ENCODE measurements at places on chromosomes 11 and 22.

GRCh38 chr11:102407901-102408300, 44.7 kb downstream of the TMEM123 start:
- DNase-seq = no peak

DNA sequence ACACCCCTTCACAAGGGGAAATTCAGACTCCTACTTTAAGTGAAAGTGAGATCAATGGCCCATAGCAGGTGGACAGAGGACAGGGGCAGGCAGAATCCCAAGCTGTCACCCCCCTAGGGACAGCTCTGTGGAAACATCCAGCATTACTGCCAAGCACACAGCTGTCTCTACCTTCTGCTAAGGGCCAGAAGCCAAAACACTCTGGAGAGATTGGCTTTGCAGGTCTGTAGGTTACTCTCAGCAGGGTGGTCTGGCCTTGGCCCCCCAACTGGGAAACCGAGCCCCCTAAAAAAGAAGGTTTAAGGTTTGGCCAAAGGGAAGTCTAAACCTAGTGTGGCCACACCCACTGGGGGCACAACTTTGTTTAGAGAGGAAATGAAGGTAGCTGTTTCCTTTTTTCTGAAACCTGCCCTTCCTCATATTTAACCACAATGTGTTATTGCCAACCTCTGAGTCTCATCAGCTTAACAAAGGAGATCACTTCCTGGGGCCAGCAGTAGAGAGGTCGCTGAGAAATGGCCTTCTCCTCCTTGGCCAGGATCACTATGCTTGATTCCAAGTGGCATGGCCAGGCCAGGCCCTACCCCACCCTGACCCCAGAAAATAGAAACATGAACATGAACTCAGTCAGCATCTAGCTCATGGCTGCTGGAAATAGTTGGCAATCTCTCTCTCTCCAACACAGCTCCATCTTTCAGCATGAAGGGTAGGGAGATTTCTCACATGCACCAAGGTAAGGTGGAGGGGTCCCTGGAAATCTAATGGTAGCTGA, 25.9 kb upstream of the SCARF2 start:
- DNase-seq = peak; percentile 61

- no peak for DNase-seq
These were observed 48.8 kb downstream of the SMCO4 start for GRCh38 chr11:93494357-93494756.

GRCh38 chr22:31192513-31192912, 19.6 kb upstream of the LIMK2 start:
- peak; percentile 12 for DNase-seq

DNA sequence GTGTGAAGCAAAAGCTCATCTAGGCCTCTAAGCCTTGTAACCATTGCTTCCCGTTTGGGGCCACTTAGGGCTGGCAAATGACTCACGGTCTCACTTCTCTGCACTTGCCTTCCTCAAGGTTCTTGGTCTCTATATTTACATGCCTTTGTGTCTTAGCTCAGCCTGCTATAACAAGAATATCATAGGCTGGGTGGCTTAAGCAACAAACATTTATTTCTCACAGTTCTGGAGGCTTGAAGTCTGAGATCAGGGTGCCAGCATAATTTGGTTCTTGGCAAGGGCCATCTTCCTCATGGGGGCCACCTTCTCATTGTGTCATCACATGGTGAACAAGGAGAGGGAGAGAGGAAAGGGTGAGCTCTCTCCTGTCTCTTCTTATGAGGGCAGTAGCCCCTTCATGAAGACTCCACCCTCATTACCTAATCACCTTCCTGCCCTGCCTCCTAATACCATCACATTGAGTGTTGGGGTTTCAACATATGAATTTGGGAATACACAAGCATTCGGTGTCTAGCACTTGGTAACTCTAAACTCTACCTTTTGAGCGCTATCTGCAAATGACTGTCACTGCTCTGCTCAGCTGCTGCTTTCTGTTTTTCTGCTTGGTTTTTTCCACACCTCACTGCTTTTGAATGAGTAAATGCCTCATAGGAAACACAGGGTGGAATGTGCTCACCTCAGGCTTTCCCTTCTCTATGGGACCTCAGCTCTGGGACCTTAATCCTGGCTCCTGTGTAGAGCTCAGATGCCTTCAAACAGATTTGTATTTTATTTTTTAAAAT, 16.2 kb upstream of the ME3 start:
- DNase-seq = no peak

DNA sequence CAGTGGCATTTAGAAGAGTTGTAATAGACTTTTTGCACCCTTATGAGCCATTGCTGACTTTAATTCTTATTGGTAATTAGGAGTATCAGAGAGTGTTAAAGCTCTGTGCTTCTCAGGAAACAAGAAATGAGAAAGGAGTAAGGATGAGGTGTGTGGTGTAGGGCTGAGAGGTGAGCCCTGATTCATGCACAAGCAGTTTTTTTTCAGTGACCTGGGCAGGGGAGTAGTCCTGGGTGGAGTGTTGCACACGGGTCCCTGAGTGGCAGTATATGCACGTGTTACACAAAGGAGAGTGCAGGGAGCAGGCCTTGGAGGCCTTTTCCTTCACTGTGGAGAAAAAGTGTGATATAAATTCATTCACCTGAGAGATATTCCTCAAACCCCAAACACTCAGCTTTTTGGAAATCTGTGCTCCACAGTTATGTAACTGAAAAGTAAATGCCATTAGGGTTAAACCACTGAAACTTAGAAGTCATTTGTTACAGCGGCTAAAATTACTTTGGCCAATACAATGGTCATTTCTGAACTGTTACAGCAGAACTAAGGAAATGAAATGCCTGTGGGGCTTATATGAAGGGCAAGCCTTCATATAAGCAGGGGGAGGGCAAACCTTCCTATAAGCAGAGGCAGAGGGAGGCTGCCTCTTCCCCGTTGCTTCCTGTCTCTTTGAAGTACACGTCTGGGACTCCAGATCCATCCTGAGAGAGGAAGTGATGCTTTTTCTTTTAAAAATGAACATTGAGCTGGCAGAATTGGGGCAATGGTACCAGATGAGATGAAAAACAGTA, 62.6 kb upstream of the OLFML1 start:
- no peak for DNase-seq

GRCh38 chr11:75656044-75656727, 12.7 kb downstream of the MAP6 start:
- DNase-seq = no peak

- no peak for DNase-seq
These were observed 4.7 kb downstream of the UCP2 start for GRCh38 chr11:73977856-73978519.

DNA sequence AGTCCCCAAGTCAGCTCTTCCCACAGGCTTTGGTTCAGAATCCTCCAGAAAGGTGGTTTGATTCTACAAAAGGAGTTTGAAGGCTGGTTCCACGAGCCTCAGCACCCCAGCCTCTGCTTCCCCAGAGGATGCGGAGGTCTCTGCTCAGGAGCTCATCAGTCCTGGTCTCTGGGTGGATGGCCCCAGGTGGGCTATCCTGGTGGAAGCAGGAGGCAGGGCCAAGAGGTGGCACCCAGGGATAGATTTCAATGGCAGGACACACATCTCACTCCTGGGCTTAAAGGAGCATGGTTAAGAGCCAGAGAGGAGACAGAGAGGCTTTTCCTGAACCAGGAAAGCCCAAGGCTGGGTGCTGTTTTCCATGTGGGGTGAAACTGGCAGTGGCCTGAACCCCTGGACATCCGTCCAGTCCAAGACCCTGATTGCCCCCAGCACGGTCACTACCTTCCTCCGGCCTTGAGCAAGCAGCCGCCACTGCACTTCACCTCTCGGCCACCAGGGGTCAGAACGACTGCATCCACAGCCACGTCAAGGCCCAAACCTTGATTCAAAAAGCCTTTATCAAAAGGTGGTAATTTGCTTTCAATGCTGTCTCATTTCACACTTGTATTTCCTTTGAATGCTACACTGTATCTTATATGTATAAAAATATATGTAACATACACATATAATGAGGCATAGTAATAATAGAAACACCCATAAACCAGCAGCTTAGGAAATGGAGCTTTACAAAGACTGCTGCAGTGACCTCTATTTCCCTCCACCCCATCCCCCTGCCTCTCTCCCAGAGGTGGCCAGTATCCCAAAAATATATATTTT, 19.3 kb upstream of the FXYD2 start:
- peak; percentile 71 for DNase-seq

- DNase-seq = no peak
These were observed 62.6 kb upstream of the PRSS23 start for GRCh38 chr11:86737737-86738136.

DNA sequence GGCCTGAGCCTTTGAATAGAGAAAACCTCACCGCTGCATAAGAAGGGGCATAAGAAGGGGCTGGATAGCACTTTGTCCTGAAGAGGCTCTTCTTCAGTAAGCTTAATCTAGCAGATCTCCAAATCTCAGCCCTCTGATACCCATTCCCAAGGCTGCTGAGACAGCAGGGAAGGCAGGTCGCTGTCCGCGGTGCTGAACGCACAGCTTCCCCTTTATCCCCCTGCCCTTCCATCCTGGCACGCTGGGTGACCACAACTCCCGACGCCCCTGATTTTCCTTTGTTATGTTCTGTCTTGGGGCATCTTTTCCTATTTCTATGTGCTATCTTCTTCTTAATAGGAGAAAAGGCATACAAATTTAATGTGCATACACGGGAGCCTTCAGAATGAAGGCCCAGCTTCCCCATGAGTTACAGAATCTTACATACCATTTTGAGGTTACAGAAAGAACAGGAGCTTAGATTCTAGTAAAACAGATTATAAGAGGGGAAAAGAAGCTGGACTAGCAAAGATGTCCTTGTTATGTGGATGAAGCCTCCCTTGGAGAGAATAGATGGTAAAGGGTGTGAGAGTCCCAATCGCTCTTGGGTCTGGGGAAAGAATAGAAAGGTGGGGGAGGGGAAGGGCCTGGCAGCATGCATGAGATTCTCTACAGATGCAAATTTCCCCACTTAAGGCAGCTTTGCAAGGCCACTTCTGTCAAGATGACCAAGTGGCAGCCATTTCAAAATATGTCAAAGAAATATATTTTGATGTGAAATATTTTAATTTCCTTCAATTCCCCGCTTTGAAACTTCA, 5.7 kb upstream of the SULT4A1 start:
- DNase-seq = peak; percentile 36

Data from NAMALWA (cell line).